ENCODE measurements at places on chromosomes 1 and 21.

DNA sequence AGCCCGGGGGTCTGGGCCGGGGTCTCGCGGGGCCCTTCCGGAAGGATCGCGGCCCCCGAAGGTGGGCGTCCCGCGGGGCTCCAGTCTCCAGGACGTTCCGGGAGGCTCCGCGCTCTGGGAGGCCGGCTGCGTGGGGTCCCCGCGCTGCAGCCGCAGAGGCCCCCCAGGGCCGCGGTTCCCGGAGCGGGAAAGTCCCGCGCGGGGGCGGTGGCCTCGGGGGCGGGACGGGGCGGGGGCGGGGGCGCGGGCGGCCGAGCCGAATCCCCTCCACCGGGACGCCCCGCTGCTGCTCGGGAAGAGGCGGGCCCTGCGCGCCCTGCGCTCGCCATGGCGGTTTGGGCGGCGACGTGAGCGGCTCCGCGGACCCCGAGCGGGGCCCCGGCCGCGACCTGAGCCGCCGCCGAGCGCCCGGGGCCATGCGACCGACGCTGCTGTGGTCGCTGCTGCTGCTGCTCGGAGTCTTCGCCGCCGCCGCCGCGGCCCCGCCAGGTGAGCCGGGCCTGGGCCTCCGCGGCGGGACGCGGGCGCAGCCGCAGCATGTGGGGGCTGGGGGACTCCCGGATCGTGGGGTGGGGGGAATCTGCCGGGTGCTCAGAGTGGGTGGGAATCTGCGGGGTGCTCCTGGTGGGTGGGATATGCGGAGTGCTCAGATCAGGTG lies at the start of gene IFNGR2:
TSS of gene IFNGR2 (plus strand) at position 286 of the 658 bp plus-strand sequence. CDS start at position 417, 131 bp downstream.
- DNase-seq, result peak; percentile 57

- no peak for DNase-seq
Observed at GRCh38 chr1:211697356-211697755, 21.9 kb upstream of the NEK2 start.

DNA sequence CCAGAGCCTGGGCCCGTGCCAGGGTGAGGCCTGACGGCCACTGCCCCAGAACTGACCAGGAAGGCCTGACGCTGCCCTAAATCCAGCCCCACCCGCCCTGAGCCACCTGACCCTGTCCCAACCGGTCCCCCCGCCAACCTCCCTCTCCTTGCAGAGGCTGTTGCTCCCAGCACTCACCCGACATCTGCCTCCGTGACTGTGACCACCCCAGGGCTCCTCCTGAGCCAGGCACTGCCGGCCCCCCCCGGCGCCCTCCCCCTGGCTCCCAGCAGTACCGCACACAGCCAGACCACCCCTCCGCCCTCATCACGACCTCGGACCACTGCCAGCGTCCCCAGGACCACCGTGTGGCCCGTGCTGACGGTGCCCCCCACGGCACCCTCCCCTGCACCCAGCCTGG lies 26.3 kb downstream of the AGRN start:
- no peak for DNase-seq

GRCh38 chr1:38613996-38614395 lies 245.6 kb downstream of the RRAGC start:
- no peak for DNase-seq

DNA sequence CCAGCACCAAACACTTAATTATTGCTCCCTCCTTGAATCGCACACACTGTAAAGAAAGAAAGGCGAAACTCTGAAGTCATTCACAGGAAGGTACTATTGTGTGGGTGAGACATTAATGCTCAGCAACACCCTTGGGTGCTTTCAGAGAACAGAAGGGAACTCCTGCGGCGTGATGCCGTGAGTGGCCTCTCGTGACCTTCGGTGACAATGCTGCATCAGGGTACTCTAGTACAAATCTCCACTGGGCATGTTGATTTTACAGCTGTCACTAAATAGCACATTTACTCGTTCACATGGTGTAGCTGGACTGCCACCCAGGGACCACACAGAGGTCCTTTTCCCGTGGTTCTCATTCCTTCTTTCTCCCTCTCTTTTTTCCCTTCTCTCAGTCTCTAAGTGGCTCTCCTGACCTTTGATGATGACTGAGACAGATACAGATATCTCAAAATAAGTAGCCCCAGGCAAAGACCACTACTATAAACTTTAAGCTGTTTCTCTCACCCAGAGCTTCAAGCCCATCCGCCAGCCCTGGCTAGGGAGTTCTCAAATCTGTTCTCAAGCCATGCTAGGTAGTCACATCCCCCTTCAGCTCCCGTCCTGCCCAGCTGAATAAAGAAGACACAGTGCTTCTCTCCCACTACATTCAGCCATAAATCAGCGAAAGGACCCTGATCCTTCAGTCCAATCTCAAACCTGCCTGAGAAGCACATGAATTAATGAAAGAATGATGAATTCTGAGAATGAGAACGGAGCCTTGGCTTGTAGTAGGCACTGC lies 223.4 kb upstream of the FMN2 start:
- no peak for DNase-seq

DNA sequence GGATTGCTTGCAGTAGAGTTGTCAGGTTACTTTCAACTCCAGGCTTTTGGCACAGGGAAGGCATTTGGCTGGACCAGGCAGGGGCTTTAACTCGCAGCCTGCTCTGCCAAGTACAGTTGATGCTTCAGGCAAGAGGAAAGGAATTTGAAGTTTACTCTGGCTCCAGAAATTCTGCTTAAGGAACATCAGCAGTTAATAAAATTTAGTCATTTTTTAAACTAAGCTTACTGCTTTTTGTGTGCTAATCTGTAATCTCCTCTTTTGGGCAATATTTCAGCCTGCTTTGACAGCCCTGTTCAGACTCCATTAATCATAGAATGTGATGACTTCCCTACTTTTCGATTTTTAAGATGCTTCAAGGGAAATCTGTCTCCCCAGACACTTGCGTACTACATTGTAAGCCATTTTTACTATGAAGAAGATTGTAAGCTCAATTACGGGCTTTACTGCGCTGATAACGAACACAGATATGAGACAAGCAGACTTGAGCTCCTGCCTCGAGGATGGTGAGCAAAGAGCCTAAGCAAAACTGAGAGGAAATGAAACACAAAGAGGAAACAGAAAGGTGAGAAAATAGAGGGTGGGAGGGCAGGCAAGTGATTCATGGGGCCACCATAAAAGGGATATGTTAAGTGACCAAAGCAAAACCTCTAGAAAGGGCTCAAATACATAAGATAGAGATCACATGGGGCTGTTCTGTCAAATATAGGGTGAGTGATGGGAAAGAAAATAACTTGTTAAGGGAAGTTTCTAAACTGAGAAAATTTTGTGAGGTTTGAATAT lies 76.6 kb upstream of the VAV3 start:
- peak; percentile 21 for DNase-seq

DNA sequence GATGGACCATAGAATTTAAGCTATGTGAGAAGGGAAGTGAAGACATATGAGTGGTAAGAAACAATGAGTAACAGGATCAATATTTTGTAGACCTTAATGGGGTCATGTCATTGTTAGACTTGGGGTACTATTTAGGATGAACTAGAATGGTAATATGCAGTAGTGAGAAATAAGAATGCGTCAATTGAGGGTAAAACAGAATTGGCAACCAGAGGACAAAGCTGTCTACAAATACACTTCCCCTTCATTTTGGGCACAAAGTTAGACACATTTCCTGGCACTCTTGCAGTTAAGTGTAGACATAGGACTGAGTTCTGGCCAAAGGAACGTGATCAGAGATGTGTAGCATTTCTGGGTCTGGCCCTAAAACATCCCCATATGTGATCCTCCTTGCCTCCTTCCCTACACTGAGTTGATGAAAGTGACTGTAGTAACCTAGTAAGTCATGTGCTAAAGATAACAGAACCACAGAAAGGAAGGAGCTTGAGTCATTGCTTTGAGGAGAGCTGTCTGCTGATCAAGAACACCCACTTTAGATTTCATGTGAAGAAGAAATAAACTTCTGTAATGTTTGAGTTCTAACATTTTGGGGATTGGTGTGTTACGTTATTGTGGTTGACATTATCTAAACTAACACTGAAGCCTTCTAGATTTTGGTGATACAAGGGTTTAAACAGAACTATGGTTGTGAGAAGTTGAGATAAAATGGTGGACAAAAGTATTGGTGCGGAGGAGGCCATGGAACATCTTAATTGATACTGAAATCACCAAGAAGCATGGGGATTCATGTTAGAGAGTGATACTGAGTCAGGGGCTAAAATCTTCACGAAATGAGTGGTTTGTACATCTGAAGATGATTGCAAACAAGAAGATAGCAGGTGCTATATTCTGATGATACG lies 41.7 kb downstream of the CD55 start:
- DNase-seq, result peak; percentile 26
